Stimulated activated CD4-positive, alpha-beta T cell treated with anti-CD3 and anti-CD28 coated beads, Interleukin-15, amount 100 ng/mL, for 1 hour (primary cell): ENCODE measurements at places on chromosomes 6 and 20.

- DNase-seq, result no peak
These were observed 36.1 kb upstream of the THBS2 start for GRCh38 chr6:169289619-169290339.

DNA sequence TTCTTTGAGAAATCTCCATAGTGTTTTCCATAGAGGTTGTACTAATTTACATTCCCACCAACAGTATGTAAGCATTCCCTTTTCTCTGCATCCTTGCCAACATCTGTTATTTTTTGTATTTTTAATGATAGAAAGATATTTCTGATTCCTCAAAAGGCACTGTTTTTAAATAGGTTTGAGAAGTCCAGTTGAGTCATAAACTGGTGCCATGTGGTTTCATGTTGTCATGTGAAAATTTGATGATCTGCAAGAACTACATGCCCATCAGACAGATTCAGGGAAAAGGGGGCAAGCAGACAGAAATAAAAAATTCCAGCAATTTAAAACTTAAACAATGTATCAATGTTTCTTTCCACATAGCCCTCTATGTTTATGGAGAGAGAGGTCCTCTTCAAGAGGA, 227.5 kb downstream of the KCNQ5 start:
- DNase-seq, result no peak

GRCh38 chr20:33000802-33001466, 3.3 kb downstream of the SUN5 start:
- DNase-seq, result no peak

GRCh38 chr6:6434151-6434550, 113.7 kb upstream of the F13A1 start:
- no peak for DNase-seq

DNA sequence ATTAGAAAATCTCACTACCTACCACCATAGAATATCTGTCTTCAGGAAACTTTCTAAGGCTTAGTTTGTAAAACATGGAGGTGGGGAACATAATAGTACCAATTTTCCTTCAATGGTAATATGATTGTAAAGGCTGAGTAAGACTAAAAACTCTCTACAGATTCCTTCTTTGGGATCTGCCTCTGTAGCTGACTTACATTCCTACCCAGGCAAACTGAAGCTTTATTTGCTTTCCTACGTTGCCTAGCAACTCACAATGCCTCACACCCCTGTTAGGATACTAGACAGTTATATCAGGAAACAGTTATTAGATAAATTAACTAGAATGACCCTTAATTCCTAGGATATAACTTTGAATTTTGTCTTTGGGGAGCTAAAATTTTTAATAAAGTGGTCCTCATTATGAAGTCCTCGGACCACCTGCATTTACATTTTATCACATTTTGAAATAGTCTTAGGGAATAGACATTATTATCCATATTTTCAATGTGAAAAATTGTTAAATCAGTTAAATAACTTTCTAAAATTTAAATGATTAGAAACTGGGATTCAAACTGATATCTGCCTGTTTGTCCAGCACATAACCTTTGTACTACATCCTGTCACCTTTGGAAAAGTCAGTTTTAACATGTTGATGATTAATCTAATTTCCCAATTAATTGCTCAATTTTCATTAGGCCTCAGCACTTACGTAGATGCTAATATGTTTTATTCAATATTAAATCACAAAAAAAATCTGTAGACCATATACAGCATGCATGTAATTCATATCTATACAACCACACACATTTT, 591.4 kb downstream of the RNF144B start:
- DNase-seq, result no peak

DNA sequence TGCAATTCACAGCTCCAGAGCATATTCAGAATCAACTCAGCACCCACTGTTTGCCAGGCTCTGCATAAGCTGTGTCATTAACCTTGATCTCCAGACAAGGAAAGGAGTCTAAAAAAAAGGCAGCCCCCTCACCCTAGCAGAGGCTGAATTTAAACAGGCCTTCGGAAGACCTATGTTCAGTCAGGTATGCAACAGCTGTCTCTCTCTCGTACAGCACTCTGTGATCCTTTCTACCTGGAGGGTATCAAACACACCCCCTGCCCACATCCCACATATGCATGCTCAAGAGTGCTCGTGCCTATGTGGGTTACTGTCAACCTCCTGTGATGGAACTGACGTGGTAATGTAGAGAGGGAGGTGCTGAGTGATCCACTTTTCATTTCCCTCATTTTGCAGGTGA, 8.5 kb downstream of the PLAGL2 start:
- DNase-seq, result no peak

DNA sequence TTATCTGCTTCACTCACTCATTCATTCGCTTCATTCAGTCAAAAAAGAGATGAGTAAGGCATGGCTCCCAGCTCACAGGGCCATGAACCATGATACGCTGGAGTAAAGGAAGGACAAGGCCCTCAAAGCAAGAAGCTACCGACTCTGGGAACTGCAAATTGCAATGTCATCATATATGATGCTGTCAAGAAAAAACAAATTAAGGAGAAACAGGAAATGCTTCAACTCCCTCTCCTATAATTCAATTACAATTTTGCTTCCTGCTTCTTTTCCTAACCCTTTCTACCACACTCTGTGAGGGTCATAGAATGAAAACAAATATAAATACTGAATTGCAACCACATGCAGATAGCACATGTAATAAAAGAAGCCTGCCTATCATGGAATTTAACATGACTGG, 725.7 kb upstream of the FLRT3 start:
- DNase-seq, result no peak

GRCh38 chr6:166729658-166730057, 102.6 kb upstream of the RPS6KA2 start:
- DNase-seq, result no peak

DNA sequence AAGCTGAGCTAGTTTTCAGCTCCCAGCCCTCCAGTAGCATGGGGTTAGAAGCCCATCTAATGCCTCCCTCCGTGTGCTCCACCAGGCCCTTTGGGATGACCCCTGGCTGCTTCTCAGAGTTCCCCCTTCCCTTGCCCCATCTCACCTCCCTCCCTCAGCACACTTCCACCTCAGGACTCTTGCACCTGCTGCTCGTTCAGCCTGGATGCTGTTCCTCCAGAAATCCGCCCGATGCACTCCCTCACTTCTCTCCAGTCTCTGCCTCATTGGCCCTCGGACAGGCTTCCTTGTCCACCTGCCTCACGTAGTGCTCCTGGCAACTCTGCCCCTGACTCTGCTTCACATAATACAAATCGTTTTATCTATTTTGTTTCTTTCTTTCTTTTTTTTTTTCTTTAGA, 26.8 kb downstream of the FGD2 start:
- no peak for DNase-seq

- DNase-seq, result no peak
These were observed 41.0 kb upstream of the MRPS18A start for GRCh38 chr6:43728586-43728985.

GRCh38 chr6:74277777-74278186, 581.8 kb downstream of the CD109 start:
- DNase-seq, result no peak

DNA sequence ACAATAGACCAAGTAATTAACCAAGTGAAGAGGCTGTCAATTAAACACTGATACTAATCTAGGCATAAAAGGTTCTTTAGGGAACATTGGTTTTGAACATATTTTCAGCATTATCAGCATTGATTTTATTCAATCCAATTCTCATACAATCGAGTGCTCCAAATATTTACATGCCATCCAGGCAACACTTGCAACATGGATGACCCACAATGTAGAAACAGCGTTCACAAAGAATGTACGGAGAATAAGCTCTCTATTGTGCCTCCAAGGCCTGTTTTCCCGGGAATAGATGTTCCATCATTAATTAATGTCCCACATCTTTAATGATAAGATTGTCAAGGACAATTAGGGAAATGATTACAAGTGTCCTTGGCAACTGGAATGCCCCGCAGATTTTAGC, 117.4 kb downstream of the RFX6 start:
- DNase-seq, result no peak

GRCh38 chr6:106225581-106225980, 100.0 kb downstream of the ATG5 start:
- DNase-seq, result no peak
